Activated T-helper 9 cell treated with anti-CD3 and anti-CD28 coated beads, Interleukin-2, amount 50 U/mL, for 16 hours (primary cell): ENCODE measurements at places on chromosomes 4 and X.

DNA sequence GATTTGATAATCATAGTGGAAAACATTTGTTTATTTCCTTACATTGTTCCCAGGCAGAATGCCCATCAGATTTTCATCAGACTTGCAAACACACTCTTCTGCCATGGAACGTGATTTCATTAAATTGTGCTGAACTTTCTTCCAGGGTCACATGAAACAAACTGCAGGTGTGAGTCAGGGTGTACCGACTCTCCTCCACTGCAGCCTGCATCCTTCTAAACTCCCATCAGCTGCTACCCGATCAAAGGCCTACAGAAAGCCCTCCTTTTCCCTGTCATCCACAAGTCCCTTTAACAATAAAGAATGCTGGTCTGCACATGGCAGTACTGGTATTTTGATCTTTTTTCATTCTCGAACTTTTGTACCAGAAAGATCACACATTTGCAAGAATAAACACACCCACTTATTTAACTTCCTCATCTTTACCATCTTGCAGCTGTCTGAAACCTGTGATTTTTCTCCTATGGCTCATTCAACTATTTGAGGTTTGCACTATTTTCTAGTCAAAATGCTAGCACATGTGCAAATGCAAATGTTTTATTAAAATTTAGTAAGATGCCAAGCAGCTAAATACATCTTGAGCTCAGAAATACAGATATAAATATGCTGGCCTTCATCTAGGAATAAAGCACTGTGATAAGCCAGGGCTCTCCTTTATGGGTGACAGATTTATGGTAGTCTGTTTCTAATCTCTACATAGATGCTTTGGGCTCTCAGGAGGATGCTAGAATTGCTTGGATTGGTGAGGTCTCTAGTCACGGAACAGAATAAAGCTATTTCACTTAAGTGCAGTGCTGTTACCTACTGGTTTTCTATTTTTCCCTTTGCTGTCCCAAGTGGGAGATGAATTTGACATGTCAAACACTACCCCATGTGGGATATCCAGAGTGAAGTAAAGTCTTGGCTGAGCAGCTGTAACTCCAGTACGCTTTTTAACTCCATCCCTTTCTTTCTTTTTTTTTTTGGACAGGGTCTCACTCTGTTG, 25.8 kb upstream of the ARHGAP24 start:
- DNase-seq = no peak

GRCh38 chr4:73019462-73020047, 50.0 kb downstream of the COX18 start:
- no peak for DNase-seq

GRCh38 chrX:124223524-124223923, 108.9 kb upstream of the TEX13D start:
- no peak for DNase-seq

DNA sequence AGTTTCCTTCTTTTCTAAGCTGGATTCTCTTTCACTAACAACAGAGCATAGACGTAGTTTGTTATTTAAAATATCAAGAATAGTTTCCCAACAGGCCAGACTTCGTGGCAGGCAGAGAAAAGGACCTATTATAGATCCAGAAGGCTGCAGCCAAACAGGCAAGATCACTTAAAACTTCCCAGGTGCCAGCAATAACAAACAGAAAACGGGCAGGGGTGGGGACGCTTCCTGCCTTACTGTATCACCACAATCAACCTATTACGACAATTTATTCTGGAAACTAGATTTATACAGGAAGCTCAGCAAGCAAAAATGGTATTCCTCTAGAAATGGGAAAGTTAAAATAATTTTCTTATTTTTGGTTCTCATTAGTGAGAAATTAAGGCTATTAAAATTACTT, 22.1 kb downstream of the RWDD4 start:
- DNase-seq = no peak

DNA sequence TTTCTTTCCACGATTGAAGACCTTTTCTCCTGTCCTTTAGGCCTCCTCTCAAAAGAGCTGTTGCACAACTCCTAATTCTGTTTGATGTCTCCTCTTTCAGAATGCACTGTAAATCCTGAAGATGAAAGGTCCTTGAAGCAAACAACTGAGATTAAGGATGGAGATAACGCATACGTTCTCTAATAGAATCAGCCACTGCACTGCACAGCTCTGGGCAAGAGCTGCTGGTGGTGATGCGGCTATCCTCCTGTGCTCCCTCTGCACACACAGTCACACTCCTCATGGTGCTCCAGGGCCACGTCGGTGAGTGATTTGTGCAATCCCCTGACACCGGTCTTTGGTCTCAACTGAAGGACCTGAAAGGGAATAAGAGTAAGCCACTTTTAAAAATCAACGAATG, 208.7 kb downstream of the PDGFC start:
- no peak for DNase-seq

- no peak for DNase-seq
Observed at GRCh38 chr4:2878346-2878745, 34.7 kb downstream of the ADD1 start.

DNA sequence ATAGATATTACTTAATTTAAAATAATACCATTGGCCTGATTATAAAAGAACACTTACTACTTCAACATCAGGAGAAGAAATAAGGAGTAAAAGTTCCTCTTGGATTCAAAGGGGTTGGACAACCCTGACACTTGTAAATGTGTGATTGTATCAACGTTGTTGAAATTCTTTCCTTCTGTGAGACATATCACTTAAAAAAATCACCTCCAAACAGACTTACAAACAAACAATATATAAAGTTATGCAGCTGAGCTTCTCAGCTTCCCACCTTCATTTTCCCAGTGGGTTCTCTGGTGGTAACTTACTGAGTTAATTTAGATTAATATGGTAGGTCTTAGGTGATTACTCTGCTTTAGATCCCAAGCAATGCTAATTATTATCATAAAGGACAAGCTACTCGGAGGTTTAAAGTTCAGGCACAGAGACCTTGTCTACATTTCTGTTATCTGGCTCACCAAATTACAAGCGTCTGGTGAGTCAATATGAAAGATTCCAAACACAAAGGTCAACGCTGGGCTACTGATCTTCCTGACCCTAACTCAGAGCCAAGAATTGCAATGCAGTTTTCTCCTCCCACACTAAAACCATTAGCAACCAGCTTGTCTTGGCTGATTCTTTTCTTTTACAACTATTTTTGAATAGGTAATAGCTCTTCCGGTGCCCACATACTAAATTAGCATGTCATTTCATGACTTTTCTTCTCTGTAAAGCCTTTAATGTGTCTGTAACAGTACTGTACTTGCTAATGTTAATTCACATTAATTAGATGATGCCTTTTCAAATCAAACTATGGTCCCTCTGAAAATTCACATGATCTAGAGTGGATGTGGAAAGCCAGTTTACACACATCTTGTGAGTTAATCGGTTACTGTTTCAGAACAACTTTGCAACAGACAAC, 157.6 kb downstream of the RASL11B start:
- DNase-seq = no peak

GRCh38 chr4:147076179-147076578, 130.5 kb upstream of the TTC29 start:
- no peak for DNase-seq

- DNase-seq = no peak
Observed at GRCh38 chr4:184420881-184421416, 53.4 kb downstream of the IRF2 start.

DNA sequence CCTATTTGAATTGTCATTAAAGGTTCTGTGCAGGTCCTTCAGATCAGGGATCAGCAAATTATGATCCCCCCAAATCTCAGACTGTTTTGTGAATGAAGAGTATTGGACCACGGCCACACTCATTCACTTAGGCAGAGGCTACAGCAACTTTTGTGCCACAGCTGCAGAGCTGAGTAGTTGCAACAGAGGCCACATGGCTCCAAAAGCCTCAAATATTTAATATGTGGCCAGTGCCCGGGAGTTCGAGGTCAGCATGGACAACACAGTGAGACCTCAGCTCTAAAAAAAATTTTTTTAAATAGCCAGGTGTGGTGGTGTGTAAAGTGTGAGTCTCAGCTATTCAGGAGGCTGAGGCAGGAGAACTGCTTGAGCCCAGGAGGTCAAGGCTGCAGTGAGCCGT, 100.7 kb downstream of the NSUN7 start:
- DNase-seq = no peak

DNA sequence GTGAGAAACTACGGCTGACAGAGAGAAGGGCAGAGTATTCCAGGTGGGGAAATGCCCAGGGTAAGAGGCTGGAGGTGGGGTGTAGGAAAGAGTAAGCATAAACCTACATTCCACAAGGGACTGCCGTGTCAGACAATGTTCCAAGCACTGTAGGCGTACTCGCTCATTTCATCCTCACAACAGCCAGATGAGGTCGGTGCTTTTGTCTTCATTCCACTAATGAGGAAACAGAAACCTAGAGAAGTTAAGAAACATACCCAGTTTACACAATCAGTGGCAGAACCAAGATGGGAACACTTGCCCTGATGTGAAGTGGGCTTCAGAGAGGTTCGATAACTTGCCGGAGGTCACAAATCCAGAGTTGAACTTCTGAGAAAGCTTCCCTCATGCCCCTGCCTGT, 4.6 kb downstream of the SASH3 start:
- no peak for DNase-seq

- no peak for DNase-seq
Observed at GRCh38 chr4:184444215-184444952, 30.0 kb downstream of the IRF2 start.

GRCh38 chr4:108092288-108092687, 76.4 kb downstream of the LEF1 start:
- no peak for DNase-seq

DNA sequence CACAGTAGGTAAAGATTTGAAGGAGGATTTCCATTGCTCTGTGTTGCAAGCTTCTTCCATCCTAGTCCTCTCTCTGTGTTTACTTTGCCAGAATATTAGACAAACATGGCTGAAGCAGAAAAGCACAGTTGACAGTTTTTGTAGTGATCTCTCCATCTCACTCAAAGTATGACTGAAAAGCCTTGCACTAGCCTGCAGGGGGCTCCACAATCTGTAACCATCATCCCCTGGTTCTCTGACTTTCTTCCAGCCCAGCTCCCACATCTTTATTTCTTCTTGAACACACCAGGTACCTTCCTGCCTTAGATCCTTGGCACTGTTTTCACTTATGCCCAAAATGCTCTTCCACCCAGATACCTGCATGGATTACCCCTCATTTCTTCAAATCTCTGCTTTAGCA, 34.1 kb upstream of the HHIP start:
- DNase-seq = no peak

- DNase-seq = no peak
Observed at GRCh38 chr4:74197080-74197479, 39.2 kb downstream of the MTHFD2L start.

DNA sequence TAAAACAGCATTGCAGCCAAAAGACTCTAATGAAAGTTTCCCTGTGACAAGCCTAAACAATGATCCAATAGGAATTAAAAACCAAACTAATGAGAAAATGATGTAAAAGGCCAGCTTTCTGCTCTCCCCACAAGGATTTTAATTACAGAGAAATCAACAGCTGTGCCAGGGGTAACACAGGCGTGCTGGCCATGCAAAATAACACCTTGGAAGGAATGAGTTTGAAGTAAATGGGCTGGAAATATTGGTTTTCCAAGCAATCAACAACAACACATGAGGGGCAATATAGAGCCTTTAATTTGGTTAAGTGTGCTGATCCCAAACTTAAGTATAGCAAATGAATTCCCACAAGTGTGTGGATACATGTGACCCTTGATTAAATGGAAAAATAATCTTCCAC, 56.9 kb downstream of the NDNF start:
- DNase-seq = no peak

- no peak for DNase-seq
Observed at GRCh38 chr4:159593681-159594080, 490.8 kb downstream of the RAPGEF2 start.

DNA sequence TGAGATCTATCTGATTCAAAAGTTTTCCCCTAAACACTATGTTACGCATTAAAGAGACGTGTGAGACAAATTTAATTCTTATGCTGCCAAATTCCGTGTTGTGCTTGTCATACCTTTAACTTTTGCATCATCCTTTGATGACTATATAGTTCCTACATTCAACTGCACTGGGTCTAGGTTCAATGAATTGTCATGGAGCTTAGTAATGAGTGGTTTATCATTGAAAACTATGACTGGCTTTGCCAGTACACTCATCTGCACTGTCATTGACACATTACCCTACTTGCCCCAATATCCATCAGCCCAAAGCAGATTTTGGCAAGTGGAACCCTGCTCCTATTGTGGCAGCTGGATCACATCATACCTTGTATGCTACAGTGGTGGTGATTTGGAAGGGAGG, 882.9 kb upstream of the SLIT2 start:
- DNase-seq = no peak

GRCh38 chr4:52711834-52712250, 39.4 kb downstream of the ERVMER34-1 start:
- no peak for DNase-seq

GRCh38 chr4:184959786-184960185, 58.5 kb upstream of the HELT start:
- no peak for DNase-seq

DNA sequence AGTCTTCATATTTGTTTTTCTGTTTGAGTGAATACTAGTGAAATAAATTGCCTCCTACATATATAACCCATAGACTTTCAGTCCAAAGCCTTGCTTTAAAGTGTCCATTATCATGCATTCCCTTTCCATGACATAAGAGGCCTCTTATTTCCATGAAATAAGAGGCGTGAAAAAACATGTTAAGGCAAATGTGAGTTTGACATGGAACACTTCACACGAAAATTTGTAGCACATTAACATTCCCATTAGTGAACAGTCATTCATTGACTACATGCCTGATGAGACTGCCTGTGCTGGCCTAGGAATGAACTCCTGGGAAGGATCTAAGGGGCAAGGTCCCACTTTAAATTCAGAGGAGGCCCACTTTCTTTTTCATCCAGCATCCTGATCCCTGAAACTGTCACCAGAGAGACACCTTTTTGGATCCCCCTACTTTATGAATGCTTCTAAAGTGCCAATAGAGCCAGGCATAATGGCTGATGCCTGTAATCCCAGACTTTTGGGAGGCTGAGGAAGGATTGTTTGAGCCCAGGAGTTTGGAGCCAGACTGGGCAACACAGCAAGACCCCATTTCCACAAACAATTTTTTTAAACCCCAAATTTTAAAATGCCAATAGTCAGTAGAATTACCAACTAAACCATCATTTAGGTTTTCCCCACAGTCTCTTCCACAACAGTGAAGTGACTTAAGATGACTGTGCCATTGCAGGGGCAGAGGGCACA, 6.7 kb downstream of the RTL8B start:
- DNase-seq = no peak

DNA sequence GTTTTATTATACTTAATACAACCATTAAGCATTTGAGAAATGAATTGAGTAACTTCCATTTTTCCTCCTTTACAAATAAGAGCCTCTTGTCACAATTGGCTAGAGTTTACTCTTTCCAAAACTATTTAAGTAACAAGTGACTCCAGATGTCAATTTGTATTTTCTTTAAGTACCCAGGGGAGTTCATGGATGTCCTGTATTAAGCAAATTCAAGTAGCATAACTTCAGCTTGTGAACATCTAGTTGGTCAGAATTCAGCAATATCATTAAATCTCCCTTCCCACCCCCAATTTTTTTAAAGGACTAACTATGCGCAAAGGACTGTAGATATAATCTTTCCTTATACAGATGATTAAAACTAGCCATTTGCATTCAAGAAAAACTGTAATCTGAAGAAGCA, 1.4 kb upstream of the ADGRL3 start:
- no peak for DNase-seq

- DNase-seq = no peak
Observed at GRCh38 chr4:102318526-102318925, 26.8 kb downstream of the SLC39A8 start.
